T-helper 2 cell (primary cell): ENCODE measurements at places on chromosomes 3 and 15.

- peak; percentile 71 for DNase-seq
These were observed at the start of gene PLSCR2 for GRCh38 chr3:146469150-146470017. PLSCR2 (minus strand) TSS chr3:146469561; CDS start chr3:146459904, 9,657 bp downstream.

DNA sequence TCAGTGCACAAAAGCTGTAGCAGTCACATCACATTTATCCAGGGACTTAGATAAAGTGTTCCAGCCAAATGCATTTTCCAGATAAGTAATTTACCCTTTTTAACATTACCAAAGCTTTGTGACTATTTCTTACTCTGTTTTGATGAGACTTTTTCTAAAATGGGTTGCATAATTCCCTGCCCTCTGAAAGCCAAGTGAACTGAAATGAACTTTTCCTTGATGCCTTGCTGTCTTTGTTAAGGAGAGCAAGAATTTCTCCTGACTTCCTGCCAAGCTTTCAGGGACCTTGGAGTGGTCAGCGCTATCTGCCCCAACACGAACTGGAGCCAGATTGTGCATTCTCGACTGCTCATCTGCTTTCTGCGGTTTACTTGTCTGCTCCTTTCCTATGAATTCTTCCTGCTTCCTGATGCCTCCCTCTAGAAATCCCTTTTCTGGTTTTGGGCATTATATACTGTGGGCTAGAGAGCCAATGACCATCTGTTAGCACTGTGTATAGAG, 34.8 kb downstream of the EIF4E3 start:
- DNase-seq = no peak

GRCh38 chr15:69626095-69627066, 173.8 kb downstream of the RPLP1 start:
- no peak for DNase-seq

DNA sequence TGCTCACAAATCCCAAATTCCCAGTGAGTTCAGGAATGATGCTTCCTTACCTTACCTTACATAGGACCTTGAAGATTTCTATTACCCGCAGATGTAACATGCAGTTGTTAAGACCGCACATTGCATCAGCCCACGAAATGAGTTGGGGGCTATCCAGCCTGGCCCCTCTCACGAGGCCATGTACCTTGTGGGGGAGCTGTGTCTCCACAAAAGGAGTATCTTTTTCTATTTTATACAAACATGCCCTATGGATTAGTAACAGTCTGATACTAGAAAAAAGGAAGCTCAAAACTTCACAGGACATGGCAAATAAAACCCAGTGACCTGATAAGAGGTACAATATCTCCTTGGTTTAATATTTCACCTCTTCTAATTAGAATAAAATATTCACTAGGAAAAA, 1086.8 kb upstream of the CFAP20DC start:
- DNase-seq = no peak

GRCh38 chr3:47681016-47681415, 100.7 kb downstream of the SMARCC1 start:
- no peak for DNase-seq

DNA sequence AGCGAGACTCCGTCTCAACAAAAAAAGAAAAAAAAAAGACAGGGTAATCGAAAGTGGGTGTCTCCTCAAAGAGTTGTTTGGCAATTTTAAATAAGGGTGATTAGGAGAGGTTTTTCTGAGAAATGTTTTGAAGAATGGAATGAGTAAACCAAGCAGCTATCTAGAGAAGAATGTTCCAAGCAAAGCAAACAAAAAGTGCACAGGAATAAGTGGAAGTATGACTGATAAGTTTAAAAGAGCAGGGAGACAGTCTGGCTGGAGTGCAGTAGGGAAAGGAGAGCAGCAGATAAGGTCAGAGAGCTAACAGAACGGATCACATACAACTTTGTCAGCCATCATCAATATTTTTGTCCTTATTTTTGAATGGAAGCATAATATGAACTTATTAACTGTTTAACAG, 853.5 kb downstream of the TUSC7 start:
- no peak for DNase-seq

DNA sequence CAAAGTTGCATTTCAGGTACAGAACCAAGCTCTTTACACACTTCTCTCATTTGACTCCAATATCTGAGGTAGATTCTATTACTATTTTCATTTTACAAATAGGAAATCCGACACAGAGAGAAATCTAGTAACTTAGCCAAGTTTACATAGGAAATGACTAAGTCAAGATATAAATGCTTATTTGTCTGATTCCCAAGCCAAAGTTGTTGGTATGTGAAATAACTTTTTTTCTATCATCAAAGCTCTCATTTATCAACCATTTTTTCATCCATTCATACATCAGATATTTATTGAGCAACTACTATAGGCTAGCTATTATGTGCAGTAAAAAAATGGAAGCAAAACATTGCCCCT, 89.2 kb upstream of the MITF start:
- DNase-seq = no peak

DNA sequence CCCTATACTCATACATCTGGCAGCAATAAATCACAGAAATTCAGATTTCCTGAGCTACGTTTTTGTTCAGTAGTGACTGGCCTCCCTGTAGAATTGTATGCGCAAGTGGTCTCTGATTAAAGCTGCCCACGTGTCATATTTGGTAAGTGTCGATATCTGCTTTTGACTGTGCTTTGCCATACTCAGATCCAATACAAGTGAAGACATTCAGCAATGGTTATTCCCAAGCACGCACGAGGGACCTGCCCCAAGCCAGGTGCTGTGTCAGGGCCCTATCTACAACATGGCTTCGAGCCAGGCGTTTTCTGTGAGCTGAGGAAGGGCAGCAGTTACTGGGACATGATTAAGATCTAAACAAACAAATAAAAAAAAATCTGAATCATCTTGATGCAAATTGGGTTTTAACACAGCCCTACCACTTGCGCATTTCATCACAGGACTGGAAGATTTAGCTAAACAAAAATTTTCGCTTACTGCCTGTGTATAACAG, 47.2 kb upstream of the ICE2 start:
- DNase-seq = peak; percentile 17
